ENCODE measurements at places on chromosomes 11 and 22. TPM values are rescaled to one million over a fixed set of nuclear protein-coding genes. Genes with fewer than 3 reads are reported as not detected.

- H3K27me3 ChIP-seq: no peaks in the 10 kb centered on the region
- H3K4me1 ChIP-seq: no peaks in the 10 kb centered on the region
- DNase-seq: no peak
- H3K27ac ChIP-seq: no peak overlapping the region
These were observed 72.4 kb downstream of the PANX1 start for GRCh38 chr11:94201004-94201465.

DNA sequence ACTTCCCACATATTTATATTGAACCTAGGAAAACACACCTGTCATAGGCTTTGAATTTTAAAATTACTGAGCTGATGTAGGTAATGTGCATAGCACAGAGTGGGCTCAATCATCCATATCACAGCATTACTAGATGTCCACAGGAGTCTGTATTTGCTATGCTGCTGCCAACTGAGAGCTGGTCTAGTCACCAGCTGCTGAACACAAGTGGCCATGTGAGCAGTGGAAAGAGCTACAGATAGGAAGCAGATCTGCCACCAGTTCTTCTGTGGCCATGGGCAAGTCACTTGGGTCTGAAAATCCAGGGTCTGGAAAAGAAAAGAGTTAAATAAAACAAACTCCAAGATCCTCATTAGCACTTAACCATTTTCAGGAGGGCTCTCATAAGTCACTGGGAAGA, 91.8 kb downstream of the APIP start:
- DNase-seq: no peak
- H3K36me3 ChIP-seq: no peaks in the 10 kb centered on the region
- no peak overlapping the region for H3K27ac ChIP-seq
- no peaks in the 10 kb centered on the region for H3K4me1 ChIP-seq
- no peaks in the 10 kb centered on the region for H3K27me3 ChIP-seq

- H3K27ac ChIP-seq: no peak overlapping the region
- no peak for DNase-seq
- H3K4me1 ChIP-seq: peaks cover 16% of the 10 kb centered on the region
- H3K4me3 ChIP-seq: no peak overlapping the region
- H3K36me3 ChIP-seq: peaks cover 8% of the 10 kb centered on the region
These were observed 6.0 kb downstream of the PAX6 start for GRCh38 chr11:31805037-31805628.

Gene TMPRSS6
- total RNA-seq: not detected

- H3K36me3 ChIP-seq: no peaks in the 10 kb centered on the region
- DNase-seq: no peak
- peaks cover 8% of the 10 kb centered on the region for H3K4me1 ChIP-seq
- no peak overlapping the region for H3K27ac ChIP-seq
- H3K4me3 ChIP-seq: no peak overlapping the region
- no peaks in the 10 kb centered on the region for H3K27me3 ChIP-seq
These were observed 1207.2 kb downstream of the LRRC4C start for GRCh38 chr11:40252236-40252635.

DNA sequence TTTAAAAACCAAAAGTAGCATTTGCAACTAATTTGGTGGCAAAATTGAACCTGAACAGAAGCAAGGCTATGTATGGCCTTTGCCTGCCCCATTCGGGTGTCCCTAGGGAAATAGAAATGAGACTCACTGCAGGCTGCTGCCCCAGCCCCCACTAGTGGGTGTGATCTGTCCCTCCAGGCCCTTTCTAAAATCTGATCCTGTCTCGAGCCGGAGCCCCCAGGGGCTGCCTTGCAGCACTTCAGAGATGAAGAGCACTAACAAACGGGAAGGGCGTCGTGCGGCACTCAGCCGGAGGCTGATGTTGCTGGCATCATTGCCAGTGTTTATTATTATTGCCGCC, 43.2 kb downstream of the CD82 start:
- no peak overlapping the region for H3K4me3 ChIP-seq
- no peaks in the 10 kb centered on the region for H3K27me3 ChIP-seq
- peaks cover 5% of the 10 kb centered on the region for H3K4me1 ChIP-seq
- no peaks in the 10 kb centered on the region for H3K36me3 ChIP-seq
- no peak overlapping the region for H3K27ac ChIP-seq

GRCh38 chr11:45543081-45543480, 122.3 kb downstream of the CHST1 start:
- H3K27ac ChIP-seq: no peak overlapping the region
- no peaks in the 10 kb centered on the region for H3K4me1 ChIP-seq
- no peak overlapping the region for H3K4me3 ChIP-seq
- no peaks in the 10 kb centered on the region for H3K36me3 ChIP-seq

Gene NAALAD2
- 4.0 TPM for total RNA-seq

DNA sequence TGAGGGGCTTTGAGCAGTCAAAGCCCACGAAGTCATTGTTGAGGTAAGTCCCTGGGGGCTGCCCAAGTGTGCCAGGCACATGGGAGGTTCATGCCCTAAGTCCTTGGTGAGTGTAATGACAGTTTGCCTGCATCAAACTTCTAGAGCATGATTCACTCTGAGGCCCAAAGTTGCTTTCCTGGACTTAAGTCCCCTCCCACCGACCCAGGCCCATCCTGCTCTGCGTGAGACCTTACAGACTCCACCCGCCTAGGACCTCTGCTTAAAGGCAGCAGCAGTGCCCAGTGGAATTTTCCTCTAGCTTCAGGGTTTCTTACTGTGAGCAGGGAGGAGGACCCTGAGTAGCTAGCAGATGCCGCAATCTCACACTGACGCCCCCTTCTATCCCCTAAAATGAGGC, 5.7 kb upstream of the PVALB start:
- DNase-seq: no peak
- H3K27me3 ChIP-seq: peaks cover 22% of the 10 kb centered on the region
- no peak overlapping the region for H3K4me3 ChIP-seq
- no peaks in the 10 kb centered on the region for H3K36me3 ChIP-seq

- peak; percentile 63 for DNase-seq
- H3K27me3 ChIP-seq: peaks cover 58% of the 10 kb centered on the region
- H3K4me3 ChIP-seq: no peak overlapping the region
These were observed 61.2 kb upstream of the RCN1 start for GRCh38 chr11:32029721-32030120.

GRCh38 chr11:43871051-43871450, 9.6 kb upstream of the ALKBH3 start:
- H3K4me1 ChIP-seq: no peaks in the 10 kb centered on the region
- H3K27me3 ChIP-seq: peaks cover 49% of the 10 kb centered on the region
- no peak for DNase-seq
- no peaks in the 10 kb centered on the region for H3K36me3 ChIP-seq
- no peak overlapping the region for H3K27ac ChIP-seq
- no peak overlapping the region for H3K4me3 ChIP-seq

DNA sequence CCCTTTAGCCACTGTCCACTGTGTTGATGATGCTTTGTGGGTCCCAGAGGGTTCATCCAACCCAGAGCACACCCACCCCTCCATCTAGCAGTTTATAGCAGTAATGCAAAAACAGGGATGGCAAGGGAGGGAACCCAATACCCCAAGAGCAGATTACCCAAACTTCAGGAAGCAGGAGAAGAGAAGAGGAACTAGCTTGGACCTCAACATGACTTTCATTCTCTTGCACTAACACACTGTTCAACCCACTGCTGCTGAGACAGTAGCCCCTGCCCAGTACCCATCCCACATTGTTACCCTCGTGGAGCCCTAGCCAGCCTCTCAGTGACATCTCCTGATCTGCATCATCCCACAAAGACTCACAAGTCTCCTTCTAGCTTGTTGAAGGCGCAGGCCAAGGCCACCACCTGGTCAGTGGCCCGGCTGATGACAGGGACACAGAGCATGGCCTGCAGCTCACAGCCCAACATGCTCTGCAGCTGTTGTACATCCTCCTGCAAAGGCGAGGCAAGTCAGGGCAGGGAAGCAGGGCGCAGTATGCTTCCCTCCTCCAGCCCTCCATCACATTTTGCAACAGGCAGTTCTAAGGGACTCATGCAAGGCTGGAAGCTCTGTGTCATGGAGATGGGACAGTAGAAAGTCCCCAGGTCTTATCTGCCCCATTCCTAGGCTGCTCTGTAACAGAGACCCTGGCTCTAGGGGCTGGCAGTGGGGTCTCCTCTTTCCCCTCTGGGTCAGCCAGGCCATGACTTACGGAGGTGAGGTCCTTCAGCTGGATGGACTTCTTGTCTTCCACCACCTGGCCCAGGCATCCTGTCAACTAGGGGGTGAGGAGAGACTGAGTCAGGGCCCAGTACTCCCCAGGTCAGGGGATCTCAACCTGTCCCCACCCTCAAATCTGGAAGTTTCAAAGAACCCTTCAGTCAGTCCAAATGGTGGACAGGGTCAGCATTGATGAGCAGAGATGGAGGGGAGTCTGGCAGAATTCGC, 85.5 kb downstream of the PDE2A start:
- H3K27me3 ChIP-seq: peaks cover 43% of the 10 kb centered on the region
- no peak overlapping the region for H3K4me3 ChIP-seq
- no peak for DNase-seq
- H3K4me1 ChIP-seq: peaks cover 10% of the 10 kb centered on the region
- no peak overlapping the region for H3K27ac ChIP-seq

Gene CALCA
- 1.0 TPM for total RNA-seq

- H3K27ac ChIP-seq: no peak overlapping the region
- no peak for DNase-seq
- H3K4me1 ChIP-seq: no peaks in the 10 kb centered on the region
- H3K4me3 ChIP-seq: no peak overlapping the region
These were observed 26.9 kb upstream of the USP47 start for GRCh38 chr11:11814614-11815452.

Gene HOATZ
- 0.58 TPM for total RNA-seq

- H3K4me1 ChIP-seq: no peaks in the 10 kb centered on the region
- DNase-seq: no peak
- no peak overlapping the region for H3K4me3 ChIP-seq
- H3K36me3 ChIP-seq: no peaks in the 10 kb centered on the region
These were observed 663.0 kb downstream of the KCNA4 start for GRCh38 chr11:29353833-29354232.

Gene KRTAP5-2
- not detected for total RNA-seq

Gene NFAM1
- 2.4 TPM for total RNA-seq

- no peaks in the 10 kb centered on the region for H3K4me1 ChIP-seq
- H3K4me3 ChIP-seq: no peak overlapping the region
- H3K27ac ChIP-seq: no peak overlapping the region
- H3K36me3 ChIP-seq: no peaks in the 10 kb centered on the region
These were observed 95.5 kb downstream of the CEP164 start for GRCh38 chr11:117423046-117423575.

- no peaks in the 10 kb centered on the region for H3K4me1 ChIP-seq
- no peak overlapping the region for H3K27ac ChIP-seq
- no peaks in the 10 kb centered on the region for H3K36me3 ChIP-seq
- no peaks in the 10 kb centered on the region for H3K27me3 ChIP-seq
- H3K4me3 ChIP-seq: no peak overlapping the region
These were observed 109.9 kb downstream of the MICAL2 start for GRCh38 chr11:12220305-12220704.

Gene DGAT2
- total RNA-seq: 4.1 TPM

- H3K27ac ChIP-seq: no peak overlapping the region
- DNase-seq: no peak
- no peaks in the 10 kb centered on the region for H3K4me1 ChIP-seq
- no peaks in the 10 kb centered on the region for H3K36me3 ChIP-seq
- H3K4me3 ChIP-seq: no peak overlapping the region
- H3K27me3 ChIP-seq: peaks cover 8% of the 10 kb centered on the region
These were observed 30.0 kb downstream of the NNMT start for GRCh38 chr11:114326151-114326550.

Gene CDC42EP1
- 1.6 TPM for total RNA-seq

GRCh38 chr11:74069146-74070046, 60.5 kb upstream of the UCP3 start:
- no peak for DNase-seq
- H3K27me3 ChIP-seq: no peaks in the 10 kb centered on the region
- H3K4me1 ChIP-seq: no peaks in the 10 kb centered on the region
- no peak overlapping the region for H3K4me3 ChIP-seq
- peaks cover 18% of the 10 kb centered on the region for H3K36me3 ChIP-seq

DNA sequence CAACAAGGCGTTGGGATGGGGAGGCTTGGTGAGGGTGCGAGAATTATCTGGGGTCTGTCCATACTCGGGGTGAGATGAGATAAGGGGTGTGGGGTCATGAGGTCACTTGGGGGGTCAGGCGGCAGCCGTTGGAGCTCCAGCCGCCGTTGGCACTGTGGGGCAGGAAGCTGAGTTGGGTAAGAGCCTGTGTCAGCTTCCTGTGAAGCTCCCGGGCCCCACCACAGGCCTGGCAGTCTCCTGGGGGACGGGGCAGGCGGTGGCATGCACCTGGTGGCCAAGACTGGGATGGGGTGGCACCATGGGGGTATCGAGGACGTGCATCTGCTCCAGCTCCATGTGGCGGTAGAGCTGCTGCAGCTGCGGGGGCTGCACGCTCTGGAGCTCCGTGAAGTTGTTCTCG, 7.1 kb upstream of the MYBPC3 start:
- H3K4me1 ChIP-seq: peaks cover 5% of the 10 kb centered on the region
- H3K36me3 ChIP-seq: no peaks in the 10 kb centered on the region
- H3K27ac ChIP-seq: no peak overlapping the region
- H3K4me3 ChIP-seq: no peak overlapping the region

Gene GP1BB
- total RNA-seq: 12.6 TPM

DNA sequence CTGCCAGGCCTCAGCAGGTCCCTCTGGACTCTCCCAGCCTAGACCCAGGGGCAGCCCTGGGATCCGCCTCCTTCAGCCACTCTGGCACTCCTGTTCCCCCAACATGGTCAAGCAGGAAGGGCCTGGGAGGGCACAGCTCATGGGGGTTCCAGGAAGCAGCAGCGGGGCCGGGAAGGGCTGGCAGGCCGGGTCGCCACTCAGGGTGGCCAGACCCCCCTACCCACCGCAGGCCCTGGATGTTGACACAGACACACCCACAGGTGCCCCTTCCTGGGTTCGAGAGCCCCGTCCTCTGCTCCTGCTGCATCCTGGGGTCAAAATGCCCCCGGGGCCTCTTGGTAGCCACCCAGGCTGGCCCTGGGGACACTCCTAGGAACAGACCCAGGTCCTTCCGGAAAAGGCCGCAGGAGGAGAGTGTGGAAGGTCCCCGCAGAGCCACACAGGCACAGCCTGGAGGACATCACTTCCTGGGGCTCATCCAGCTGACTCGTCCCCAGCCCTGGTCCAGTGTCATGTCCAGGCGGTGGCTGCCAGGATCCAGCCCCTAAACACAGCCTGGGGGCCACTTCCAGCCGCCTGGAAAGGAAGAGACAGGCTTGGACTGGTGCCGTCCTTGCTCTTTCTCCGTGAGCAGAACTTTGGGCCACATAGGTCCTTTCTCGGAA, 6.8 kb upstream of the PIM3 start:
- DNase-seq: no peak
- peak overlapping the region; percentile 23 for H3K27ac ChIP-seq
- H3K4me3 ChIP-seq: no peak overlapping the region
- H3K36me3 ChIP-seq: no peaks in the 10 kb centered on the region
- no peaks in the 10 kb centered on the region for H3K4me1 ChIP-seq
- H3K27me3 ChIP-seq: no peaks in the 10 kb centered on the region
